ENCODE measurements at places on chromosomes 11 and 22.

GRCh38 chr22:21642584-21643448 is 714 bp downstream of the SDF2L1 start:
- DNase-seq = peak; percentile 74

GRCh38 chr11:131823772-131824171 is 453.4 kb downstream of the NTM start:
- DNase-seq = no peak

- DNase-seq = no peak
Measured at GRCh38 chr11:121422675-121423074, 29.4 kb upstream of the SORL1 start.

DNA sequence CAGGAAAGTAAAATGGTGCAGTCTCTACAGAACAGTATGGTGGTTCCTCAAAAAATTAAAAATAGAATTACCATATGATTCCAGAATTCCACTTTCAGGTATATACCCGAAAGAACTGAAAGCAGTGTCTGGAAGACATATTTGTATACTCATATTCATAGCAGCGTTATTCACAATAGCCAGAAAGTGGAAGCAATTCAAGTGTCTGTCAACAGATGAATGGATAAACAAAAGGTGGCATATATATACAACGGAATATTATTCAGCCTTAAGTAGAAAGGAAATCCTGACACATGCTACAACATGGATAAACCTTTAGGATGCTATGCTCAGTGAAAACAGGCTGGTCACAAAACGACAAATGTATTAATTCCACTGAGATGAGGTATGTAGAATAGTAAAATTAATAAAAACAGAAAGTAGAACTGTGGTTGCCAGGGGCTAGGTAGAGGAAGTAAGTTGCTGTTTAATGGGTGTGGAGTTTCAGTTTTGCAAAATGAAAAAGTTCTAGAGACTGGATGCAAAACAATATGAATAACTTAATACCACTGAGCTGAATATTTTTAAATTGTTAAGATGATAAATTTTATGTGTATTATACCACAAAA is 14.5 kb downstream of the SAA1 start:
- no peak for DNase-seq

GRCh38 chr22:39851606-39852315 is 41.8 kb downstream of the ENTHD1 start:
- no peak for DNase-seq

GRCh38 chr11:113487622-113488021 is 12.4 kb upstream of the DRD2 start:
- DNase-seq = no peak

DNA sequence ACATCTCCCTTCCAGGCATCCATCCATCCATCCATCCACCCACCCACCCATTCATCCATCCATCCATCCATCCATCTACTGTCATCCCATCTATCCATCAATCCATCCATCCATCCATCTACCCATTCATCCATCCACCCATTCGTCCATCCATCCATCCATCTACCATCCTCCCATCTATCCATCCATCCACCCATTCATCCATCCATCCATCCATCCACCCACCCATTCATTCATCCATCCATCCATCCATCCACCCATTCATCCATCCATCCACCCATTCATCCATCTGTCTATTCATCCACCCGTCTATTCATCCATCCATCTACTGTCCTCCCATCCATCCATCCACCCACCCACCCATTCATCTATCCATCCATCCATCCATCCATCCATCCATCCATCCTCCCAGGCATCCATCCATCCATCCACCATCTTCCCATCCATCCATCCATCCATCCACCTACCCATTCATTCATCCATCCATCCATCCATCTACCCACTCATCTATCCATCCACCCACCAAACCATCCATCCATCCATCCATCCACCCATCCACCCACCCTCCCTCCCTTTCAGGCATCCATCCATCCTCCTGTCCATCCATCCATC is 33.7 kb downstream of the OSBPL5 start:
- DNase-seq = no peak

DNA sequence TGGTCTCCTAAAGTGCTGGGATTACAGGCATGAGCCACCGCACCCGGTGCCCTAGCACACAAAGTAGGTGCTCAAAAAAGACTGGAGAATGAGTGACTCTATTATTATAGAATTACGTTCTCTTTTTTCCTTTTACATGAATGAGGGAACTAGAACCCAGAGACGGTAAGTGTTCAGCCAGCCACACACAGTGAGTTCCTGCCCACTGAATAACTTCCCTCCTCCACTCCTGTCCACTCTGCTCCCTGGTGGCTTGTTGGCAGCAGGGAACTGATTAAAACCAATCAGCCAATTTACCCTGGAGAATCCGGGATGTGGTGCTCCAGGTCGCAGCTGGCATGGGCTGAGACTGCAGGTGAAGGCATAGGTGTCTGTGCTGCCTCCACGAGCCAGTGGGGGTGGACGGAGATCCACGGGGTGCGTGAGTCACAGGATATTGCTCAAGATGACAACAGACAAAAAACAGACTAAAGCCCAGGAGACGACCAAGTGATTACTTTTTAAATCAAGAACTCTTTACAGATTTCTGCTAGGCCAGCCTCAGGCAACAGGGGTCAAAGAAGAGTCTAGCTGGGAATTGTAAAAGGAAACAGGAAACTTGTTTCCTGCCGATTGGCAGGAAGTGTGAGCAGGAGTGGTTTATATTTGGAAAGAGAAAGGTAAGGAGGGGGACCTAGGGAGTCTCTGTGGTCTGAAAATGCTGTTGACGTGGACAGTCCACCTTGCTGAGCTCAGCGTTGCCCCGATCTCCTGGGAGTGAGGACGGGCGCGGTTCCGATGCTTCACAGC is 95.2 kb upstream of the TP53I11 start:
- DNase-seq = no peak

DNA sequence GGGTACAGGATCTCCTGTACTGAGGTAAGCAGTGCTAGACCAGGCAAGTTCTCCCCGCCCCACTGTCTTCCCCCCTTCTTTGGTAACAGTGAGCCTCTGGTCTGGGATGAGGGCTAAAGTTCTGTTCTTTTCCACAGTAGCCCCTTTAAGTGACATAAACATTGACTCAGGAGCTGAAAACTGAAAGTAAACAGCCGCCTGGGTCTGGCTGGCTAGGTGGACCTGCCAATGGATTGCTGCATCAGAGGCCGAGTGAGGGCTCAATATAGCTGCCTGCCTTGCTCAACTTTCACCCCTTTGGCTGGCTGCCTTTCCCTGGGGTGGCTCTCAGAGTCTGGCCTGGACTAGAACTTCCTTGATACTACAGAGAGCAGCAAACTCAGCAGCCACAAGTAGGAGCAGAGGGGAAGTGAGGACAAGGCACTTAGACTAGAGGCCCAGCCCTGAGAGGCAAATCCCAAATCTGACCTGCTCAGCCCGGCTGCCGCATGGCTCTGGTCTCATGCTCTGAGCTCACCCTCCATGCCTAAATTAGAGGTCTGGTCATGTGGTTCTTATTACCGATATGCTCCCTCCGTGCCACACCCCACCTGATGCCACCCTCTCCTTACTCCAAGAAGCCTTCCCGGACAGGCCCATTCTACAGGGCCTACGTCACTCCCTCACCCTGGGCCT is 9.6 kb upstream of the UCP3 start:
- DNase-seq = no peak

DNA sequence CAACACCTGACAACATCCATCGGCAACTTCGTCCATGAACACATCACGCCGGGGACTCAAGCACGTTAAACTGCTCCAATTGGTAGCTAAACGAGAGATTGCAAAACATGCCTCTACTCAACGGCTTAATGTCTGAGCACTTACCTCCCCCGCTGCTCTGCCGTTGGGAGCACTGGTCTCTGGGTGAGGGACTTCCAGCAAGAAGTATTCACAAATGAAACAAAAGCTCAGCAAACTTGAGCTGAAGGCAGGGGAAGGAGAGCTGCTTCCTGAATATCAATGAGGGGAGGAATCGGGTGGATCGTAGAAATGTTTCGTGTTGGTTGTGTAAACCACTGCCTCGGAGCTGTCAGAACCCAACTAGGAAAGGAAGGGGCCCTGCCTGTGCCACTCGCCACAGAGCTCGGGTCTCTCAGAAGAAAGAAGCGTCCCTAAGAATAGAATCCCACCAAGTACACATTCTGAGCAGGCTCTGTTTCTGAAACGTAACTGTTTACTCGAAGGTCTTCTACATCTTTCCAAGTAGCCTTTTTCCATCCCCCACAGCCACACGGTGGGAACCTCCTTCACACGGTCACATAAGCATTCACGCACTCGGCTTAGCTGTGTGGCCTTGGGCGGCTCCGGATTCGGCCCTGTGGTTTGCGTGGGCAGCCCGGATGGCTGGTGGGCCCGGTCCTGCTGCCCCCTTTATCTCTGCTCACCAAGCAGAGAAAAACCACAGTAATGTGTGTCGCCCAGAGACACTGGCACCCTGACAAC is at the start of gene MLC1:
Gene MLC1 (minus strand): TSS at position 216 of the 762 bp plus-strand sequence. CDS start 524 bp downstream, outside the sequence.
- peak; percentile 52 for DNase-seq

DNA sequence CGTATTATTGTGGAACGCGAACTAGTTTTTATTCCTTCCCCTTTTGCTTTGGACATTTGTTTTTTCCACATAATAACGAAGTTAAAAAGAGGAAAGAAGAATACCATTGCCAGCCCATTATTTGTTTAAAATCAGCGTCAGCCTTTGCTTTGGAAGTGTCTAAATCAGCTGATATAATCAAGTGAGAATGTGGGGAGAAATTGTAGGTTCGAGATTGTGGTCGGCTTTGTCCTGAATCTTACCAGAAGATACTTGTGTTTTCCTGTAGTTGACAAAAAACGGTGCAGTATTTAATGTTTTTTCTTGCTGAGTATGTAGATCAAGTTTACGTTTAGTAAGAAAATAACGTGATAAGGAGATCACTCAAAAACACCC is 935 bp downstream of the ZNF143 start:
- DNase-seq = no peak

GRCh38 chr11:112025707-112026106 is 499 bp downstream of the DLAT start:
- no peak for DNase-seq

DNA sequence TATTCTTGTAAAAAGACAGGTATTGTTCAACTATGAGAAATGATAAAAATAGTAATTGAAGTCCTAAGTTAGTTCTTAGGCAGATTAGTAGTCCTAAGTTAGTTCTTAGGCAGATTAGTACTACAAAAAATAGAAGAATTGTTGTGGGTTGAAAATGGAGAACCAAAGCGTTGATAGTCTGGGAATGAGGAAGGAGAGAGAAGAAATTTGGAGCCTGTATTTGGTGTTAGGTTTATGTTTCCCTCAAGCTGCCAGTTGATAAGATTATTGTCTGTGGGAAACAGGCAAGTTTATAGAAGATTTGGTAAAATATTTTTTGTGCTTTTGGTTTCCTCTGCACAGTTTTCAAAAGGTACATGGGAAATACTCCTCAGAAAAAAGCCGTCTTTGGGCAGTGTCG is 3.6 kb downstream of the BCO2 start:
- DNase-seq = no peak

DNA sequence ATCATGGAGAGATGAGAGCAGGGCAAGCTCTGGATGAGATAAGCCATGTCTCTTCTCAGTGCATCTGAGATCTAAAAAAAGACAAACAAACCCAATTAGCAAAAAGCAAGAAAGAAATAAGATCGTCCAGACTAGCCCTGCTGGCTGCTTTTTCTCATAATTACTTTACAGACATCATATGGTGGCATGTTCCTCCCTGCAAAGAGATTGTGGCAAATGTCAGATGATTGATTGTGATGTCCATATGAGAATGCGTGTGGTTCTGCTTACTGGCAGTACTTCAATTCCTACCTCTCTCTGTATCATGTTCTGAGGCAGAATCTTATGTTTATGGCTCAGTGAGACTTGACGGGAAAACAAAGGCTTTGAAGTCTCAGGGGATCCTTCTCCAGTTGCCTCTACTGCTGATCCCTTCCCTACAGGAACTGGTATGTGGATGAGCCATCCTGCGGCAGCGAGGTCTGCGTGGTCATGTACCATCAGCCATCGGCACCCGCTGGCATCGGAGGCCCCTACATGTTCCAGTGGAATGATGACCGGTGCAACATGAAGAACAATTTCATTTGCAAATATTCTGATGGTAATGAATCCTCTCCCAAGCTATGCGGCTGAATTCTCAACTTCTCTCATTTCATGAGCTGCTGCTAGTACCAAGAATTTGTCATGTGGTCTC is 8.8 kb downstream of the LAYN start:
- no peak for DNase-seq

DNA sequence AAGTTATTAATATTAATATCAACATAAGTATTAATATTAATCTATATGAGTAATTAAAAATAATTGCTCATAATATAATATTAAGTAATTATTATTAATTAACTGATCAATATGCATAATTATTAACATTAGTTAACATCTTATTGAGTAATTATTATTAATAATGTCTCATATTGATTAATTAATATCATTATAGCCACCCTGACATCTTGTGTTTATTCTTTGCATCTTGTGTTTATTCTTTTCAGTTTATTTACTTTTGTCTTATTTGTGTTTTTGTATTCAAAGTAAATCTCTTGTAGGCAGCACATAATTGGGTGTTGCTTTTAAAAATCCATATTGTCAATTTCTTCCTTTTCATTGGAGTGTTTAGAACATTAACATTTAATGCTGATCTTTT is 56.6 kb downstream of the MYEOV start:
- DNase-seq = no peak

GRCh38 chr11:35084817-35085440 is 54.0 kb upstream of the CD44 start:
- no peak for DNase-seq

- DNase-seq = no peak
Measured at GRCh38 chr11:62033191-62034035, 66.0 kb upstream of the FTH1 start.

DNA sequence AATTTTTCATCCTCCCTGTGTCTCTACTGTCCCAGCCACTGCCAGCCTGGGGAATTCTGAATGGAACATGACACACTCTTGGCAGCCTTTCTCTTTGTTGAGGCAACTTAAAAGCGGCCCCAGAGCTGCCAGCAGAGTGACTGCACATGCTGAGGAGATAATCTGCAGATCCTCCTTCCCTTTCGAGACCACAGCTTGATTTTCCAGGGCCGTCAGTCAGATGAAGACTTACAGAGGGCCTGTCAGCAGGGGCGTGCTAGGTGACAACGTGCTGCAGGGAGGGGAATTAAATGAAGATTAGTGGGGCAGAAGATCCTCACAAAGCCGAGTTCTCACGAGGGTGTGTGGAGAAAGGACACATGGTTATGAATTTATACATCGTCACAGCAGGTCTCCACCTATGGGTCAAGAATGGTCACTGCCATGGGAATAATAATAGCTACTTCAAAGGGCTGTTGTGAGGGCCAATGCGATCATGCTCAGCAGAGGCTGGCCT is 193.5 kb upstream of the PITPNB start:
- no peak for DNase-seq

- no peak for DNase-seq
Measured at GRCh38 chr11:130194241-130195023, 34.9 kb downstream of the ST14 start.

- no peak for DNase-seq
Measured at GRCh38 chr11:72141066-72141465, 5.5 kb downstream of the FOLR3 start.

DNA sequence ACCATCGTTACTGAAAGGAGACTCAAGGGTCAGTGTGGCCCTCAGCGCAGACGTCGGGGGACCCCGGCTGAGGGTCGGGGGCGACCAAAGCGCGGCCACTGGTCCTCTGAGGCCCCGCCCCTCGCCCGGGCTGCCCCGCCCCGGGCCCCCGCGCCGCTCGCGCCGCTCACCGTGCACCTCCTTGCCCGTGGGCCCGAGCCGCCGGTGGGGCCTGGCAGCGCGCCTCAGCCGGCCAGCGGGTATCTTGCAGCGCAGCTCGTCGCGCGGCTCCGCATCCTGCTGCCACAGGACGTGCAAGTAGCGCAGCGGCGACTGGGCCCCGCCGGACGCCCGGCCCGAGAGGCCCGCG is 419 bp downstream of the ANKRD54 start:
- DNase-seq = no peak

GRCh38 chr11:113574171-113574570 is 99.0 kb upstream of the DRD2 start:
- no peak for DNase-seq
